ENCODE measurements at places on chromosomes 11 and 22.

GRCh38 chr22:20109411-20110358, 6.2 kb upstream of the RANBP1 start:
- no peak for DNase-seq

- no peak for DNase-seq
These were observed 18.9 kb upstream of the PISD start for GRCh38 chr22:31680861-31681341.

DNA sequence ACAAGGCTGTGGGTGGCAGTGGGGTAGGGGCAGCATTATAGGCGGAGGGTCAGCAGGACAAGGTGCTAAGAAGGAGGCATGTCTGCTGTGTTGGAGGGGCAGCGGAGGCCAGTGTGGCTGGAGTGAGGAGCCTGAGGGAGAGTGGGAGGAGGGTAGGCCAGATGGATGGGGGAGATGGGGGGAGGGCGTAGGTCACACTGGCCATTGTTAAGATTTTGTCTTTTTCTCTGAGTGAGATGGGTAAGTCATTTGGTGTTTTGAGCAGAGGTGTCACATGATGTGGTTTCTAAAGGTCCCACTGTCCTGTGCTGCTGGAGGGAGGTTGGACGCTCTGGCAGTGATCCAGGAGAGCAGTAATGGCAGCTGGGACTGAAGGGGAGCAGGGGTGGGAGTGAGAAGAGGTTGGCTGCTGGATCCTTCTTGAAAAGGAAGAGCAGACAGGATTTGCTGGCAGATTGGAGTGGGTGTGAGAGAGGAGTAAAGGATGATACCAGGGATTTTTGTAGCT, 9.8 kb downstream of the PPP6R3 start:
- no peak for DNase-seq

DNA sequence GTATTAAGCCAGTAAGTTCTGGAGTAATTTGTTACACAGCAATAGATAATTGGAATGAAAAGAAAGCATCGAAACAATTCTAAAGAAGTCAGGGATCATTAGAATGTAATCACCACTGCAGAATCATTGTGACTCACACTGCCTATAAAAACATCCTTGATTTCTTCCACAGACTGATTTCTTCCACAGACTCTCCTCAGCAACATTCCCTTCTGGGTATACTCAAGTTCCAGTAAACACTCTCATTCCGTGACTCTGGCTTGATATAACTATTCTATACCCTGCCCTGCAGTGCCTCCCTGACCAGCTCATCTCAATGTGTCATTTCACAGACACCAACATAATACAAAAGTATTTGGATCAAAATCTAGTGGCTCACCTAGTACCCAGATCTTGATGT, 120.5 kb downstream of the BBOX1 start:
- no peak for DNase-seq

- no peak for DNase-seq
These were observed 947.7 kb downstream of the TBC1D22A start for GRCh38 chr22:47710135-47710534.

- DNase-seq: no peak
These were observed 1286.5 kb upstream of the TENM4 start for GRCh38 chr11:80727315-80727714.

DNA sequence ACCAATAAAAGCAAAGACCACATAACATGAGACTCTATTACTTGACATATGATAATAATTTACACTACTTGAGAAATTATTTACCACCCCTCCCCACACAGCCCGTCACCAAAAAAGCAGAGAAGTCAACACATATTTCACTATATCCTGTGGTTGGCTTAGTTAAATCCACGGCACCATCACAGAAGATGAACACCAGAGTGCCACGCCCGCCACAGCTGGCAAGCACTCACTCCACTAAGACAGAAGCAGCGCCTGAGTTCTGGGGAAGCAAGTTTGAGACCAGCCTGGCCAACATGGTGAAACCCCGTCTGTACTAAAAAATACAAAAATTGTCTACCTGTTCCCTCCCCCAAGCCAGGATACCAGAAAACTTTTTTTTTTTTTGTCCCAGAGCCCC, 53.1 kb downstream of the PACSIN2 start:
- no peak for DNase-seq

DNA sequence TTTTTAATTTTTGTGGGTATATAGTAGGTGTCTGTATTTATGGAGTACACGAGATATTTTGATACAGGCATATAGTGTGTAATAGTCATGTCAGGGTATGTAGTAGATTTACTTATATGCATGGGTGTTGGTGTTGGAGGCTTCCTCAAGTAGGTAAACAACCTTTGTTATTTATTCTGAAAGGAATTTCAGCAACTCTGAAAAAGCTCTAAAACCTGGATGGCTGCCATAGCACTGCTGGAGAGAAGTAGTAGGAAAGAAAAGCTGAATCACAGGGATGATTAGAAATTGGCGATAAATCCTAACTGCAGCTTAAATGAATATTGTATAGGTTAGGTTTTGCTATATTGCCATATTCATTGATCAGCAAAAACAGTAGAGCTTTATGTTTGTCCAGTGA, 44.4 kb upstream of the ST14 start:
- no peak for DNase-seq

DNA sequence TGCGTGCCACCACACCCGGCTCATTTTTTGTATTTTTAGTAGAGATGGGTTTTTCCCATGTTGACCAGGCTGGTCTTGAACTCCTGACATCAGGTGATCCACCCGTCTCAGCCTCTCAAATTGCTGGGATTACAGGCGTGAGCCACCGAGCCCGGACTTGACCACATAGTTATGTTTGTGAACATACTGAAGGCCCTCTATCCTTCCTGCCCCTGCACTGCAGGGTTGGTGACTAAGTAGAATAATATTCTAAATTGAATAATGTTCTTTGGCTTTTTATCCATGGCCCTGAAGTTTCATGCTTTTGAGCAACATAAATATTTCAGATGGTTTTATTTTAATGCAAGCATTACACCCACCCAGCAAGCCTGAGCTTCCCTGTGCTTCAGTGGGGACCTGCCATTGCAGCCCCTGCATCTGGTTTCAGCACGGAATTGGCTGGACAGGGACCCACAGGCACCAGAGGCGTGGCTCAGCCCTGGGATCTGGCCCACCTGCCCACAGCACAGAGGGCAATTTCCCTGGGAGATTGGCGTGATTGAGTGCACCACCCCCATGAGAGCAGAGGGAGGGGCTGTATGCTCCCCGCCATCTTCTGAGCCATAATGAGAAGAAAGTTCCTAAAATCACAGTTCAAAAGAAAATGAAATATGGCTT, 460.5 kb downstream of the BRD1 start:
- no peak for DNase-seq

GRCh38 chr22:46352691-46353386, 17.3 kb downstream of the TRMU start:
- DNase-seq: no peak

GRCh38 chr11:2409611-2410468, 9.3 kb downstream of the TSSC4 start:
- DNase-seq: no peak

DNA sequence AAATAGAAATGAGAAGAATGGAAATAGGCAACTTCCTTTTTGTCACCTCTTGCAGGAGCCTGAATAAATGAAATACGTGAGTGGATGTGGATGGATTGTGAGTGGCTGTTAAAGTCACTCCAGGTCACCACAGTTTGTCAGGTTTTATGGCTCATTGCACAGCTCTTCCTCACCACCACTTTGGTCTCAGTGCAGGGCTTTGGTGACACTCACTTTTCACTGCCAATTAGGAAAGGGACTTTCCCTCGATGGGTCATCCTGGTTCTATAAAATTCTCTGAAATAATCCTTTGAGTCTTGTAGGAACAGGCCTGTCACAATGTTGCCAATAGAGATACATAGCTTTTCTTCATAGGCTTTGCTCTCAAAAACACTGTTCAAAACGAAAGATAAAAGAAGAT, 172.4 kb upstream of the C11orf87 start:
- DNase-seq: no peak

- DNase-seq: no peak
These were observed 3.4 kb downstream of the PARVA start for GRCh38 chr11:12380565-12381325.

DNA sequence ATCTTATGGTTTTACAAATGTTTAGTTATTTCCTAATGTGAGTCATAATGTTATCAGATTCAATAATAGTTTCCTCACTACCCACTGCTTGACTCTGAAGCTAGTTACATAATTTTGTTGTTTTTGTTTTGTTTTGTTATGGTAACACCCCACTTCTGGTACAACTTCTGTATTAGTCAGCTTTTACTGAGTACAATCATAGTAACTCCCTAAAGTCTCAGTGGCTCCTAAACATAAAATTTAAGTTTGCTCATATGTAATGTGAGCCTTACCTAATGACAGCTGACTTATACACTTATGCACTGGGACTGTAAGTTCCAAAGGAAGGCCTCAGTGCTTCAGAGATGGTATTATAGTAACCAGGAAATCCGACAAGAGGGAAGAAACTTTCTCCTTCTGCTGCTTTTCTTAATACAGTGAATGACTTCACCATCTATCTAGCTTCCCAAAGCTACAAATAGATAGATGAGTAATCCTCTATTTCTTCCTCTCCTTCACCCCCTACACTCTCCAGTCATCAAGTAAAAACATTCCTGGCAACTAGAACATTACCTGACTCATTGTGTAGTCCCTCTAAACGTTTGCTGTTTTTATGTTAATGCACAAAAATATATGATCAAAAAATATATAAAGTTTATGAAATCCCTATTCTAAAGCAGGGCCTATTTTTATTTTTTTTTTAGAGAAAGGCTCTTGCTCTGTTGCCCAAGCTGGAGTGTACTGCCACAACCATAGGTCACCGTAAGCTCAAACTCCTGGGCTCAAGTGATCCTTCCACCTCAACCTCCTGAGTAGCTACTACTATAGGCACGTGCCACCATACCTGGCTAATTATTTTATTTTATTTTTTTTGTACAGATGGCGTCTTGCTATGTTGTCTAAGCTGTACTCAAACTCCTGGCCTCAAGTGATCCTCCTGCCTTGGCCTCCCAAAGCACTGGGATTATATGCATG, 563.0 kb downstream of the SOX6 start:
- DNase-seq: no peak

- no peak for DNase-seq
These were observed 62.1 kb upstream of the HMGXB4 start for GRCh38 chr22:35195226-35195625.

DNA sequence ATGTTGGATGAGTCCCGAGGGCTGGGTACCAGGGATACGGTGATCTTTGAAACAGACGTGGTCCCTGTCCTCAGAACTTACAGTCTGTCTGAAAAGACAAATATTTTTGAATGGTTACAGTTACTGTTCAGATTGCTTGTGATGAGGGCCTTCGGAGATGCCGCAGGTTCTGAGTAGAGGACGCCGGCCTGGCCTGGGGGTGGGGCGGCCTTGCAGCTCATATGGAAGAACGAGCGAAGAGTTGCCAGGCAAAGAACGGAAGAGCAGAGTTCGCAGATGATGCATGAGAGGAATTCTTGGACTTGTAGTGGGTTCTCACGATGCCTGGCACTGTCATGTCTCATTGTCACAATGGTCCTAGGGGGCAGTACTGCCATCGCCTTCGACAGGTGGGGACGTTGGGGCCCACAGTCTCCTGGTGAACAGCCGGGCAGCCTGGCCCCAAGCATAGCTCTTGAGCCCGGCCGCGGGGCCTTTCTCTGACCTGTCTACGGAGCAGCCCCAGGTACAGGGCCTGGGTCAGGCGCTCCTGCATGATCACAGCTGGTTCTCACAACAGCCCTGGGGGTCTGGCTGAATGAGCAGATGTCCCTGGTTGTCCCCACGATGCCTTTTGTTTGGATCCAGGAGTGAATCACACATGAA, 60.9 kb upstream of the PARVG start:
- no peak for DNase-seq

DNA sequence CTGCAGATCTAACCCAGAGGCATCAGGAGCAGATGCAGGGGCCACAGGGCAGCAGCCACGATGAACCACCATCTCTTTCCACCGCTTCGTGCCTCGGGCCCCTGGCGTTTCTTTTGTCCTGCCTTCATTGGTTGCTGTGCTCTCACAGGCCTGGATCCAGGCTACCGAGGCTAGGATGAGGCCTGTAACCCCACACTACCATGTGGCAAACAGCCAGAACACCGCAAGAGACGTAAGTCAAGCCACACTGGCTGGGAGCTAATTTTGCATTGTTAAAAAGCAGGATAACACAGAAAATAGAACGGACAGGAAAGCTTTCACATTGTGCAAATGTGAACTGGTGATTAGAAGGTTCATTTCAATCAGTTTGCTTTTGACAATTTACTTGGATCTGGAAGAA, 15.7 kb upstream of the ARFGAP3 start:
- no peak for DNase-seq

DNA sequence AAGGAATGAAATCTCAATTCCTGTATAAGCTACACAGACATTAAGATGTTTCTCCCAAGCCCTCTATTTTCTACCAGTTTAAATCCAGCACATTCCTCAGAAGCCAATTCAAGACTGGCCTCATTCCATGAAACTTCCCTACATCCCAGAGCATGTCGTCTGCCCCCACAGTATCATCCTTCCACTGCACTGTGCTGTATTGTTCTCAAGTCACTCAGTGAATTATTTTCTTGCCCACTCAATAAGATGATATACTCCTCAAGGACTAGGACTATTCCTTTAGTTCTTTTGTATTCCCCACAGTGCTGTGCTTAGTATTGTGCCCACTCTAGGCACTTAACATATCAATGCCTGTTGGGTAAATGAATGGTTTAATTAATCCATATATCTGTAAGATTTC, 203.1 kb upstream of the BLID start:
- DNase-seq: no peak

DNA sequence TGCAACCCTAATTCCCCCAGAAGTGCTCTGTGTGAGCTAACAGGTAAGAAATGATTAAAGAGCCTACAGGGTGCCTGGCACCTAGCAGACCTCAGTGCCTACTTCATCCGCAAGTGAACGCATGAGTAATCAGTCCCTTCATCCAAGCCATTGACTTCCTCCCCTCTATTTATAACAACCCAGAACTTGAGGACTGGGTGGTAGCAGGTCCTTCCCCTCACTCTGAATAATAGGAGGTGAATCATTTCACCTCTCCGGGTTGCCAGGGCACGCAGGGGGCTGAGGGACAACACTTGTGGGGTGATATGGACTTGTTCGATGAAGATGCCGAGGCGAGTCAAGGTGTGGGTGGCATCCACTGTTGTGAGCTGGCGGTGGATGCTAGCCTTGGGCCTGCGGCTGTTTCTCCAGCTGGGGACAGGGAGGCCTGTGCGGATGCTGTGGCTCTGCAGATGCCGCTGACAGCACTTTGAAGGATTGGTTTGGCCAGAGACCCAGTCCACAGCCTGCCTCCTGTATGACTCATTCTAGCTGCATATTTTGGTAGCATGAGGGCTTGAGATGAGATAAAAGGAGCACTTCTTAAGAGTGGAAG, 11.7 kb upstream of the SORL1-AS1 start:
- DNase-seq: peak; percentile 73

- no peak for DNase-seq
These were observed 451.2 kb downstream of the MIAT start for GRCh38 chr22:27108425-27109114.
